ENCODE measurements at places on chromosomes 3 and 15.

GRCh38 chr15:82113106-82113715, 67.4 kb upstream of the MEX3B start:
- no peak for DNase-seq

DNA sequence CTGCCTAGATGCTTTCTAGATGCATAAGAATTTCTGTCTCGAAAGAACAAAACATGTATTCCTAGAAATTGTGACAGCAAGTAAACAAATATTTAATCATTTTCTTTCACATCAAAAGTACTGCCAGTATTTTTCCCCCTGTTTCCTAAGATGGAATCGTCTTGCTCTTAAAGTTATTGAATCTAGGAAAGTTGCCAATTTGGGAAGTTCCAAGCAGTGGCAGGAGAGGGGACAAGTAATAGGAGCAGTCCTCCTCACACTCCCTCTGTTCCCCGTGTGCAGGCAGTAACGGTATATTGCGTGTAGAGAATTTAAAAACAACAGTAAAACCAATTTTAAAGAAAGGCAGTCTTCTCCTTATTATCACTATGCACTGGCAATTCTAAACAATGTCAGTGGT, 619.8 kb downstream of the TBL1XR1 start:
- DNase-seq, result no peak

DNA sequence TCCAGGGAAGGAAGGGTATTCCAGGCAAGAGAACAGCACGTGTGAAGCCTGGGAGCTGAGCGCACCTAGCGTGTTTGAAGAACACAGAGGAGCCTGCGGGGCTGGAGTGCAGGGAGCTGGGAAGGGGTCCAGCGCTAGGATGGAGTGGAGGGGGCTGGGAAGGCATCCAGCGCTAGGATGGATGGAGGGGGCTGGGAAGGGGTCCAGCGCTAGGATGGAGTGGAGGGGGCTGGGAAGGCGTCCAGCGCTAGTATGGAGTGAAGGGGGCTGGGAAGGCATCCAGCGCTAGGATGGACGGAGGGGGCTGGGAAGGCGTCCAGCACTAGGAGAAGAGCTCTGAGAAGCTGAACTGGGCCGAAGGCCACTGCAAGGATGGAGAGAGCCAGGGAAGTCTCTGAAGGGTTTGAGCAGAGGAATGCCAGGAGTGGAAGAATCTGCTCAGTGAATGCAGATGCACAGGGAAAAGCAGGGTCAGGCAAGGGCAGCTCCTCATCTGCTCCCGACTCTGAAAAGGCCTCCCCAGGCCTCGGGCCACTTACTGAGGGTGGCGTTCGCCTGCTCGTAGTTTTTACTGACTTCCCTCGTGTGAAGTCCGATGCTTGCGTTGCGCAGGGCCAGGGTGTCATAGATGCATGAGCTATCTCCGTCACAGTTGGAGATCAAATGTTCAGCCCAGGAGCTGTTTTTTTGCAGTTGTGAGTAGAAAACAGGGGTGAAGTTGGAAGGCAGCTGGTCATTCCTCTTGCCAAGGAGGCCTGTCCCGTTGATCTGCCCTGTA, 39.8 kb downstream of the MUC20 start:
- no peak for DNase-seq

DNA sequence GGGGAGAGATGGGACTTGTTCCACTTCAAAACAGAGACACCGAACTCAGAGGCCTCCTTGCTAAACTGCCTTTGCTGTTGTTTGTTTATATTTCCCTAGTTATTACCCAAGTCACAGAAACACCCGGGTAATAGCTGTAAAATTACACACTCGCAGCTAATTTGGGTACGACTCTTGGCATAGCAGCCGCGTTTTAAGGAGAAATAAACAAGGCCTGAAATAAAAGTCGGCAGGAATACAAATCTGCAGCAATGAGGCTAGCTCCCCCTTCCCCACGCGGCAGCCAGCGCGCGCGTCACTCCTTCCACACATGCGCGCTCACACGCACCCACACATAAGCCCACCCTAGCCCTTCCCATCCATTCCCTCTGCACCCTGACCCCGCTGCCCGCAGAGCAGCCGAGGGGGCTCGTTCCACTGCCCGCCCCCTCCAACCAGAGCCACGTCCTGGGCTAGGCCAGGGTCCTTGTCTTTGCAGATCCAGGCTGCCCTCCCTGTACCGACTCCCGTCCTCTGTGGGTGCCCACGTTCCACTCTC, 67.3 kb downstream of the LINGO1 start:
- no peak for DNase-seq

DNA sequence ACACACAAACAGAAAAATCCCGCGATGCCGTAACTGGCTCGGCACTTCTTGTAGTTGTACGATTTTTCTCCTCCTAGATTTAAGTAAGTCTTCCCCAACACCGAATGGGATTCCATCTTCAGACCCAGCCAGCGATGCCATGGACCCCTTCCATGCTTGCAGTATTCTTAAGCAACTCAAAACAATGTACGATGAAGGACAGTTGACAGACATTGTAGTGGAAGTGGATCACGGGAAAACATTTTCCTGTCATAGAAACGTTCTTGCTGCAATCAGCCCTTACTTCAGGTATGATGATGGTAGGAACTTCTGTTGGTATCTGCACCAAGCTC, 763 bp downstream of the KBTBD8 start:
- DNase-seq, result no peak

DNA sequence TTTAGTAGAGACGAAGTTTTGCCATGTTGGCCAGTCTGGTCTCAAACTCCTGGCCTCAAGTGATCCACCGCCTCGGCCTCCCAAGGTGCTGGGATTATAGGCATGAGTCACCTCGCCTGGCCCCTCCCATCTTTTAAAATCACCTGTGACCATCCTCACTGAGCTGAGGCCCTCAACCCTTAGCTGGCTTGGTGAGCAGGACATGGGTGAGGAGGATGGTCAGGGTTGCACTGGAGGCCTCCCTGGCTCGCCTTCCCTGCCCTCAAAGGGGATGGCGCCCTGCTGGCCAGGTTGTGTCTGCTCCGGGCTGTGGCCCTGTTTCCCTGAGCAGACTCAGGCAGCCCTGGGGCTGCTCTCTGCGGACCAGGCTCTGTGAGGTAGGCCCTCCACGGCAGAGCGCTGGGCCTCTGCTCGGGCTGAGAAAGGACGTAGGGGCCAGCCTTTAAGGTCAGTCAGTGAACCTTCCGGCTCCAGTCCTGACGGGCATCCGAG, 33.7 kb downstream of the SYNM start:
- no peak for DNase-seq
